ENCODE measurements at places on chromosomes 3 and 15. TPM values are rescaled to one million over a fixed set of nuclear protein-coding genes. Genes with fewer than 3 reads are reported as not detected.
A peak's percentile ranks its signal among the peaks of the same experiment; 100 is the strongest.

DNA sequence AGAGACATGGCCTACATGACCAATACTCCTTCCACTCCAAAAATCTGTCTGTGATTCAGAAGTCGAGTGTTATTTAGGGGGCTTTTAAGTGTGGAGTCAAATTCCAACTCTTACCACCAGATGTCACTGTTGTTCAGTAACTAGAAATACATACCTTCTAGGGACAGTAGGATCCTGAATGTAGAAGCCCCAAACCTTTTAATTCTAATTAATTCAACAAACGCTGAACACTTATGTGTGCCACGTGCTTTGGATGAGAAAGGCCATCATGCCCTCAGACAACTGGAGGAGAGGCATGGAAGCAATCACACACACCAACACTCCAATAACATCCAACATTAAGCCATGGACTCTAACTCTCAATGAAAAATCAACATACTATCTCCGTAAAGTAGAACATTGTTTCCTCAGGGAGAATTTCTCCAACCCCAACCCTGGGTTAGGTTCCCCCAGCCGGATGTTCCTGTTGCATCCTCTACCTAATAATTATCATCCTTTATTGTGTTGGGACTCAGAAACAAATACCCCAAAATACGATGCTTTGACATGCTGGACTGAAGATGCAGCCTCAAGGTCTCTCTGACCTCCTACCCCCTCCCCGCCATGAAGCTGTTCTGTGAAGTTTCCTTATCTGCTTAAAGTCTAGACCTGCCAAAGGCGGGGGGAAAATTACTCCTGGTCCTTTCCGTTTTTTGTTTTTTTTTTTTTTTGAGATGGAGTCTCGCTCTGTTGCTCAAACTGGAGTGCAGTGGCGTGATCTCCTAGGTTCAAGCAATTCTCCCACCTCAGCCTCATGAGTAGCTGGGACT is 8.0 kb upstream of the CCDC13 start:
- DNase-seq, result no peak
- no peak overlapping the region for H3K27ac ChIP-seq
- no peaks in the 10 kb centered on the region for H3K4me1 ChIP-seq
- H3K27me3 ChIP-seq, result no peaks in the 10 kb centered on the region
- no peak overlapping the region for H3K4me3 ChIP-seq
- H3K36me3 ChIP-seq, result no peaks in the 10 kb centered on the region

Gene TNFSF10
- 10.9 TPM for total RNA-seq

DNA sequence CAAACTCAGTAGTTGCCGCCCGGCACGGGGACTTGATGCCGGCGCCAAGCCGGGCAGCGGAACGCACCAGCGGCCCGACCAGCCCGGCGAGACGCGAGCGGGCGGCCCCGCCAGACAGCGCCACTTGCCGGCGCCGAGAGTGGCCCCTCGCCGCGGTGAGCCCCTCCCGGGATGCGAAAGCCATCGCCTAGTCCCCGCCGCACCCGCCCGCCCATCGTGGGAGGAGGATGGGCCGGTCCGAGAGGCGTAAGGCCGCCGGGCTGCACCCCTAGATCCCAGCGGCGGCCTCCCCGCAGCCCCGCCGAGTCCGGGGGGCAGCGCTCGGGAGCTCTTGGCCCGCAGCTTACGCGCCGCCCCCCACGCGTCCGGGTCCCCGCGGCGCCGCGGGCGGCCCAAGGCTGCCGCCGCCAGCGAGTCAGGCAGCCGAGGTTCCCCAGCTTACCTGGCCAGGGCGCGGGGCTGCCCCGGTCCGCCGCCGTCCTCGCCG is 609 bp downstream of the GOLGA8A start:
- DNase-seq, result no peak
- H3K36me3 ChIP-seq, result peaks cover 20% of the 10 kb centered on the region
- H3K4me1 ChIP-seq, result peaks cover 24% of the 10 kb centered on the region
- no peak overlapping the region for H3K27ac ChIP-seq
- peak overlapping the region; percentile 79 for H3K4me3 ChIP-seq
- H3K27me3 ChIP-seq, result no peaks in the 10 kb centered on the region

Gene COMMD2
- total RNA-seq, result 47.5 TPM

GRCh38 chr3:112437146-112438022 is 61.9 kb downstream of the BTLA start:
- no peak for DNase-seq
- peak overlapping the region; percentile 63 for H3K4me3 ChIP-seq
- H3K27ac ChIP-seq, result no peak overlapping the region
- H3K27me3 ChIP-seq, result no peaks in the 10 kb centered on the region
- H3K4me1 ChIP-seq, result peaks cover 13% of the 10 kb centered on the region

- DNase-seq, result no peak
- H3K27me3 ChIP-seq, result no peaks in the 10 kb centered on the region
- no peaks in the 10 kb centered on the region for H3K4me1 ChIP-seq
Measured at GRCh38 chr15:22960556-22960955, 19.6 kb downstream of the CYFIP1 start.

Gene IGF1R
- total RNA-seq, result 117 TPM

GRCh38 chr3:155014953-155015352 is 65.2 kb upstream of the MME start:
- no peaks in the 10 kb centered on the region for H3K36me3 ChIP-seq
- H3K27me3 ChIP-seq, result no peaks in the 10 kb centered on the region
- DNase-seq, result no peak
- H3K4me1 ChIP-seq, result no peaks in the 10 kb centered on the region

- H3K27me3 ChIP-seq, result no peaks in the 10 kb centered on the region
- no peaks in the 10 kb centered on the region for H3K36me3 ChIP-seq
- no peak overlapping the region for H3K27ac ChIP-seq
- DNase-seq, result no peak
- H3K4me1 ChIP-seq, result peaks cover 23% of the 10 kb centered on the region
Measured at GRCh38 chr3:143343944-143344343, 224.4 kb downstream of the CHST2 start.

DNA sequence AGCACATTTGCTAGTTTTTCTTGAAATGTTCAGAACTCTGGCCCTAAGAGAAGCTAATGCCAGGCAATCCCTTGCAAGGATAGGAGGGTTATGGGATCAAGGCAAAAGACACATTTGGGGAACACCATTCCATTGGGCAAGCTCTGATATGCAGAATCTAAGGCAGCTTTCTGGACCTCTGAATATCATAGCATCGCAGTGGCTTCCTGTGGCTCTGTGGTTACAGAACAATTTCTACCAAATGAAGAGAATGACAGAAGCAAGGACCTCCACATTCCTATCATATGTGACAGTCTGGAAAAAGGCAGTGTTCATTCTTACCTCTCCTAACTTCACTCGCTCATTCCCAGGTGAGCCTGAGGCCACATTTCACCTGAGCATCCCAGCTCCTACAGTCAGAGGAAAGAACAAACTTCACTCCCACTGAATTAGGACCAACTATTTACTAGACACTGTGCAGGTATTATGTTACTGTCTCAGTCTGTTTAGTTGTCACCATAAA is 836.1 kb upstream of the CFAP20DC start:
- peak overlapping the region; percentile 35 for H3K4me3 ChIP-seq
- peak; percentile 9 for DNase-seq
- peaks cover 21% of the 10 kb centered on the region for H3K4me1 ChIP-seq
- H3K27me3 ChIP-seq, result no peaks in the 10 kb centered on the region

DNA sequence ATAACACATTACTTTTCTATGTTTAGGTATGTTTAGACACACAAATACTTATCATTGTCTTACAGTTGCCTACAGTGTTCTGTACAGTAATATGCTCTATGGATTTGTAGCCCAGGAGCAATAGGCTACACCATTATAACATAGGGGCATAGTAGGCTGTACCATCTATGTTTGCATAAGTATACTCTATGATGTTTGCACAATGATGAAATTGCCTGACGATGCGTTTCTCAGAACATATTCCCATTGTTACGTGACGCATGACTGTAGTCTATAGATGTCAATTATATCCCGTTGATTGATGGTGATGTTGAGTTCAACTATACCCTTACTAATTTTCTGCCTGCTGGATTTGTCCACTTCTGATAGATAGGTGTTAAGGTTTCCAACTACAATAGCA is 139.4 kb upstream of the PFN2 start:
- H3K27ac ChIP-seq, result no peak overlapping the region
- peaks cover 13% of the 10 kb centered on the region for H3K27me3 ChIP-seq
- H3K4me1 ChIP-seq, result no peaks in the 10 kb centered on the region

Gene EAF1
- 15.8 TPM for total RNA-seq

Gene GPR62
- total RNA-seq, result not detected

DNA sequence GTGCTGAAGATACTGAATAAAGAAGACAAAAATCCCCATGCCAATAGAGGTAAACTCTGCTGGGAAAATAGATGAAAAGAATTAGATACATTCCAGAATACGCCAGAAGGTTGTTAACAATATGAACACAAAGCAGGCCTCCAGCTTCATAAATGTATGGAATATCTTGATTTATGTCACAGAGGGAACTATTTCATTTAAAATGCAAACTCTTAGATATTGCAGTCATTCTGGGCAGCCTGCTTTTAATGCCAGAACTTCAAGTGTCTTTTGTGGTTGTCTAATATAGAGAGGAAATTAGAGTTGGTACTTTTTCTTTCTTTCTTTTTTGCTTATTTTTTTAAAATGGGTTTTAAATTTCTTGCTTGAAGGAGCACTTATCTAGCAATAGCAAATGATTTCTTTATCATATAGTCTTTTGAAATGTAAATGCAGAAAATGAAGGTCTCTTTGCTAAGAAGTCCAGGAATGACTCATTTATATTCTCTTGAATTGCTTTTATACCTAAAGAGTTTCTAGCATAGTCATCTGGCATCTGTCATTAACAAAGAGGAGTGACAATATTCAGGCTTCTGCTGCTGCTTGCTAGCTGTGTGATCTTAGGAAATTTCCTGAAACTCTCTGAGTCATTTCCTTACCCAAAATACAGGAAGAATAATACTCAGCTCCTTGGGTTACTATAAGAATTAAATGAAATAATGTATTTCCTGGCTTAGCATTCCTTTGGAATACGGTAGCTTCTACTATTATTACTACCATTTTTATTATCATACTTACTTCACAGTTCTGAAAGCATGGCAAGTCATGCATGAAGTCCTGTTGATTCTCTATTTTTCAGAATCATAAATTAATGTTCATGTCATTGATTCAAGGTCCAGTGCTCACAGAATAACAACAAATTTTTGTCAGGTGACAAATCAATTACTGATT is 527.6 kb downstream of the DIPK2A start:
- H3K4me1 ChIP-seq, result no peaks in the 10 kb centered on the region
- DNase-seq, result no peak
- no peak overlapping the region for H3K27ac ChIP-seq
- H3K36me3 ChIP-seq, result no peaks in the 10 kb centered on the region

DNA sequence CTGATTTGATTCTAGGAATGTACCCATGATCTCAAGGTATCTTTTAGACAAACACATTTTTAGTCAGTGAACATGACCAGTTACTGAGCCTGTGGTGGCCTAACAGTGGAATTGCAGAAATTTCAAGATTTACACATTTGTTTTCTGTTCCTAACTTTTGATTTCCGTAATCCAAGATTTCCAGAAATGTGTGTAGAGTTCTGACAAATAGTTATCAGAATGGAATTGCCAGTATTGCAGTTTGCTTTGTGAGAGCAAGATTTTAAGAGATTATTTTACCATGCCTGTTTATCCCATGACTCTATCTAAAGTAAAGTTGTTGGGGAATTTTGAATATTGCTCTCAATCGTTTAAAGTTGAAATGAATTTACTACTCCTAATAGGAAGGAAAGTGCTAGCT is 11.7 kb upstream of the UTS2B start:
- no peak overlapping the region for H3K4me3 ChIP-seq
- no peak for DNase-seq

- H3K4me1 ChIP-seq, result peaks cover 13% of the 10 kb centered on the region
- no peaks in the 10 kb centered on the region for H3K27me3 ChIP-seq
- peaks cover 58% of the 10 kb centered on the region for H3K36me3 ChIP-seq
- H3K4me3 ChIP-seq, result no peak overlapping the region
Measured at GRCh38 chr3:197151580-197151979, 122.0 kb upstream of the MELTF start.

Gene GOLIM4
- total RNA-seq, result 0.26 TPM

DNA sequence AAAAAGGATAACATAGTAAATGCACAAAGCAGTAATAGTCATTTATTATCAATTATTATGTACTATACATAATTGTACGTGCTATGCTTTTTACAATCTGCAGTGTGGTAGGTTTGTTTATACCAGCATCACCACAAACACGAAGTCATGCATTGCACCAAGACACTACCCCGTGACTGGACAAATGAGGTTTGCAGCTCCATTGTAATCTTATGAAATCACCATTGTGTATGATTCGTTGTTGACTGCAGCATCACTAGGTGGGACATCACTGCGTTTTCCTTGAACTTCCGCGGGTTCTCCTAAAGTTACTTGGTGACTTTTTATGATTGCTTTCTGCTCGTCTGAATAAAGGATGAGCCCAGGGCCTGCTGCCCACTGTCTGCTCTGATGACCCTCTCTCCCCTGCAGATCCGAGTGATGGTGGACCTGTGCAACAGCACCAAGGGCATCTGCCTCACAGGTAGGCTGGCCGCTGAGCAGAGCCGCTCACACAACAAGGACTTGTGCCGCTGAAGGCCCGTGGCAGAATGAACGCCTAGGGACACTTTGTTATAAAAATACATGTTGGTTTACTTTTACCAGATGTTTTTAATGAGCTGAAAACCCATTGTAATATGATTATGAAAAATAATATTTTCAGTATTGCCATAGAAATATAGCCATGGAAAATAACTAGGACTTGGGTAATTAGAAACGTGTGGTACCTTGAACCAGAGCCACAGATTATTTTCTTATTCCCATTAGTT is 35.8 kb downstream of the GLDN start:
- H3K4me1 ChIP-seq, result no peaks in the 10 kb centered on the region
- no peak for DNase-seq
- H3K4me3 ChIP-seq, result no peak overlapping the region
- peaks cover 2% of the 10 kb centered on the region for H3K27me3 ChIP-seq
- no peak overlapping the region for H3K27ac ChIP-seq
- H3K36me3 ChIP-seq, result no peaks in the 10 kb centered on the region

Gene FBXL2
- not detected for total RNA-seq

- H3K27ac ChIP-seq, result no peak overlapping the region
- H3K4me3 ChIP-seq, result no peak overlapping the region
- DNase-seq, result no peak
- peaks cover 6% of the 10 kb centered on the region for H3K27me3 ChIP-seq
- no peaks in the 10 kb centered on the region for H3K4me1 ChIP-seq
Measured at GRCh38 chr3:185442031-185442430, 56.8 kb downstream of the TMEM41A start.

DNA sequence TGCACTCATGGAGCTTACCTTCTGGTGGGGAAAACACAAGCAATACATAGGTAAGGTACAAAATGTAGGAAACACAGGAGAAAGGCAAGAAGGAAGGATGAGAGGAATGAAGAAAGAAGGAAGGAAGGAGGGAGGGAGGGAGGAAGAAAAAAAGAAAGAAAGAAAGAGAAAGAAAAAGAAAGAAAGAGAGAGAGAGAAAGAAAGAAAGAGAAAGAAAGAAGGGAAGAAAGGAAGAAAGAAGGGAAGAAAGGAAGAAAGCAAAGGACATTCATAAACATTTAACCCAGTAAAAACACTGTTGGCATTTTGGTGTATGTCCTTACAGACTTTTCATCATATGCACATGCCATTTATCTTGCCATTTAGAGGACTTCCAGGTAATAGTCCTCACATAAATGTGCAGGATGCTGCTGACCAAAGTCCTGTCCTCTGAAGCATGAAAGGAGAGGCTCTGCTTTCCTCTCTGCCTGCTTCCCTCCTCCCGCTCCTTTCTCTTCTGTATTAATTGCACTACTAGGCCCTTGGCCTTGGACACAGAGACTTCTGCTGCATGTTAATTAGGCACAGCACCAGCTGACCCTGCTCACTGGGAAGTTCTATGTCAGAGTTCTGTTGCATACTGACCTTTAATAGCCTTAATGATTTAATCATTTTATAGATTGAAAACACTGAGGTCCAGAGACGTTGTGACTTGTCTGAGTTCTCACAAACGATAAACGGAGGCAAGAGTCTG is 29.7 kb upstream of the NDUFB4 start:
- no peak for DNase-seq
- H3K36me3 ChIP-seq, result no peaks in the 10 kb centered on the region
- H3K4me3 ChIP-seq, result no peak overlapping the region
- peak overlapping the region; percentile 41 for H3K27ac ChIP-seq
- H3K27me3 ChIP-seq, result no peaks in the 10 kb centered on the region
